ENCODE measurements at places on chromosomes 3 and 15.

- DNase-seq, result no peak
These were observed 5.6 kb upstream of the ASB14 start for GRCh38 chr3:57298041-57298440.

- no peak for DNase-seq
These were observed 51.5 kb downstream of the C3orf20 start for GRCh38 chr3:14726441-14726780.

GRCh38 chr3:86990734-86991481, at the start of gene VGLL3:
Gene VGLL3 (minus strand): TSS chr3:86991149. CDS start chr3:86990743, 406 bp downstream.
- DNase-seq, result peak; percentile 85

DNA sequence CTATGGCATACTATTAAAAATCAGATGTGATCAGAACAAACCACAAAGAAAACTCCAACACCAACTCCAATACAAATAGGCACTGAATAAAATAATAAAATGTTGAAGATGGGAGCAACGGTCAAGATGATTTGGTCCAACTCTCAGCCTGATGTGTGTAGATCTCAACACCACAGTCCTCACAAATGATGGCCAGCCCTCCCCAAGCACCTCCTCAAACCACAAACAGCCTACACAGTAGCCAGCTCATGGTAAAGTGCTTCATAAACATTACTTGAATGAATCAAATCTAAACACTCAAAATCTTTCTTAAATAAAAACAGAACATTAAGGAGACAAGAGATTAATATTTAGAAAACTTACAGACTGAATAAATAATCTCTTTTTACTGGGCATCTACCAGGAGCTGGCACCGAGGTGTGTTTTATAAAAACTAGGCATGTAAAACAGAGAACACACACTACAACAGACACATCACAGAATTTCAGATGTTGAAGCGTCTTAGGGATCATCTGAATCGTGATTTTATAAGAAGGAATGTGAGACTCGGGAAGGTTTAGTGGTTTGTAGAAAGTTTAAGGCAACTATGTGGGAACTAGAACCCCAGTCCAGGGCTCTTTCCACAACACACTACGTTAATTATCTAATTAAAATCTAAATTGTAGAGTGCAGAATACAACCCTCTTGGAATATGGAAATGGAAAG, 102.4 kb downstream of the MYLK start:
- no peak for DNase-seq

GRCh38 chr15:94631608-94632007, 400.2 kb downstream of the MCTP2 start:
- no peak for DNase-seq

Data from suprapubic skin (tissue), 4 donors.